SK-MEL-5 (cell line): ENCODE measurements at places on chromosomes 12 and 14.
A peak's percentile ranks its signal among the peaks of the same experiment; 100 is the strongest.

DNA sequence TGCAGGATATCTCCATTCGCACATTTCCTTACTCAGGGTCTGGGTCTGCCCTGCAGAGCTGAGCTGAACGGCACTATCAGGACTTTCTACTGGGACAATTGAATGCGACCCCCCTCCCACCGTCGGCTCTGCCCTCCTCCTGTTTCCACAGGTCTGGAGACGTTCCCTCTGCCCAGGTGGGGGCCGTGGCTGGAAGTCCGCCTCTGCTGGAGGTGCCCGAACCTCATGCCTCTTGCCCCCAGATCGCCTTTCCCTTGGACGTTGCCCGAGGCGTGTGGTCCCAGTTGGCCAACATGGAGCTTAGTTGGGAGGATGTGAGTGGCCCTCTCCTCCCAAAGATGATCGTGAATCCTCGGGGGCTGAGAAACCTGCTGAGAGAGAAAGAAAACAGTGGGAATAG is 21.2 kb upstream of the KLC1 start:
- DNase-seq = no peak

- no peak for DNase-seq
Observed at GRCh38 chr12:46292754-46293402, 24.0 kb upstream of the SLC38A1 start.

- peak; percentile 61 for DNase-seq
Observed at GRCh38 chr12:69583203-69583602, 2.1 kb upstream of the CCT2 start.

DNA sequence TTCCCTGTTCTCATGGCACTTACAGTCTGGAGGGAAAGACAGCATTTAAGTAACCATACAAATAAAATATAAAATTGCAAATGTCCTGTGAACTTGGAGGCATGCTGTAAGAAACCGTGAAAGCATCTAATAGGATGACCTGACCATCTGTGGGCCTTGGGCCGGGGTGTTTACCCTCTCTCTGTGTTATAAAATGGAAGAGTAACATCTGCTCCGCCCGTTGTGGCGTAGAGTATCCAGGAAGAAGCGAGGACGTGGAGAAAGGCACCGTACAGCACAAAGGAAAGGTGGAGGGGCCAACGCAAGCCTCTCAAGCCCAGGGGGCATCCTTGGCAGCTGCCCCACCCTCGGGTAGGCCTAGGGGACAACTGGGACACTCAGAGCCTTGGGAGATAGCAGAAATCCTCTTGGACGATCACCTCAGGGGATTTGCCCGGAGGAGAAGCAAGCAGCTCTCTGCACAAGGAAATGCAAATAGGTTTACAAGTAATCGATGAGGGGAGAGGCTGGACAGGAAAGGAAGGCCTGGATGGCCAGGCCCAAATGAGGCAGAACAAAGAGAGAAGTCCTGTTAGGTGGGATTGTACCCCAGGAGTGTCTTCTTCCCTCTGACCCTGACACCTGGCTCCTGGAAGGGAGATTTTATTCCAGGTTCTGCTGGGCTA is 26.2 kb downstream of the VSX2 start:
- no peak for DNase-seq

GRCh38 chr12:70398002-70398401 is 31.9 kb downstream of the KCNMB4 start:
- no peak for DNase-seq

GRCh38 chr14:87873741-87874140 is 119.2 kb downstream of the GALC start:
- no peak for DNase-seq

GRCh38 chr12:110957652-110958051 is 37.3 kb upstream of the MYL2 start:
- DNase-seq = no peak

DNA sequence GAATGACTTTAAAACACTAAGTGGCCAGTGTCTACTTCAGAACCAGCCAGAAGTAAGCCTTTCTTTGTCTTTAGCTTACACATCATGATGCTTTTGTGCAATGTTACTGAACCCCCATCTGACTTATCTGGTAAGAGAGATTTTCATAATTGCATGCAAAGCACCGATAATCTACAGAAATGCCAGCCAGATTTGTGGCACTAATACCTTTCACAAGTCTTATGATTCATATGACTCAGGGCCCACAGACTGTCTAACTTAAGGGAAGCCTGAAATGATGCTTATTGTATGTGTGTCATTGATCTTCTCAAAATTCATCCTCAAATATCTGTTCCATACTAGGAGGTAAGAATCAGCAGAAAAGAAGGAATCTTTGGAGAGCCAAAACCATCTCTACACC is 18.0 kb downstream of the IGF1 start:
- DNase-seq = no peak

- no peak for DNase-seq
Observed at GRCh38 chr14:81841346-81841745, 307.7 kb upstream of the SEL1L start.

DNA sequence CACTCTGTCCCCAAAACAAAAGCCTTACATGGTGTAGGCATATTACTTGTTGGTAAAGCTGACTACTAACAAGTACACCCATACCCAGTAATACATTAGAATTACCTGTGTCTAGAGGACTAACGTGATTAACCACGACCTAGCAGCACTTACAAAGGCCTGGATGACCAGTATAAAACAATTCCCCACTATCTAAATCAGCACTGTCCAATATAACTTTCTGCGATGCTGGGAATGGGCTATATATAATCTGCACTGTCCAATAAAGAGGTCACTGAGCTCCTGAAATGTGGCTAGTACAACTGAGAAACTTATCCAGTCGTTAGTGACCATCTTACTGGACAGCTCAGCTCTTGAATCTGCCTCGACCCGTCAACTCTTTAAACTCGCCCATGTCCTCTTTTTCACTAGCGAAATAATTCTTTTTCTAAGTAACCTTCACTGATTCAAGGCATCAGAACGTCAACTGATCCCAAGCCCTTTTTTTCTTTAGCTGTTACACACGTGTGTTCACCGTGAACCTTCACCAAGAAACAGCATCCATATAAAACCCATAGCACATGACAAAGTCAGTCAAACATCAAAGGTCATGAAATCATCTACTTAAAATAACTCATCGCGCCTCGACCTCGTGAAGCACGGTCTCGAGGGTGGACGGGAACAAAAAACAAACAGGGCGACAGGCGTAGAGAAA is 905 bp upstream of the CIPC start:
- DNase-seq = peak; percentile 56

DNA sequence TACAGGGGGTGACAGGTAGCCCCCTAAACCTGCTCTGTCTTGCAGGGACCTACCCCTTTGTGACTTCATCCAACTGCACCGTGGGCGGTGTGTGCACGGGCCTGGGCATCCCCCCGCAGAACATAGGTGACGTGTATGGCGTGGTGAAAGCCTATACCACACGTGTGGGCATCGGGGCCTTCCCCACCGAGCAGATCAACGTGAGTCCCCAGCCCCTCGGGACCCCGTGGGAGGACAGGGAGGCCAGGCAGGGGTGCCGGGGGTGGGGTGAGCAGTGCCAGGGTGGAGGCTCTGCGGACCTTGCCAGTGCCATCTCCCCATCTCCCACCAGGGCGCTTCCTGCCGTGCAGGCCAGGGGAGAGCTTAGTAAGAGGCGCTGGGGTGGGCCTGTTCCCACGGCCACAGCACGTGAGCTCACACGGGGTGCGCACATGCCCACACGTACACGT is 11.1 kb upstream of the SIVA1 start:
- DNase-seq = no peak

GRCh38 chr14:36028218-36028617 is 148.3 kb downstream of the PTCSC3 start:
- DNase-seq = peak; percentile 54

GRCh38 chr14:33273978-33274377 is 335.3 kb downstream of the NPAS3 start:
- DNase-seq = no peak

- DNase-seq = no peak
Observed at GRCh38 chr12:104600790-104601739, 144.3 kb downstream of the CHST11 start.

DNA sequence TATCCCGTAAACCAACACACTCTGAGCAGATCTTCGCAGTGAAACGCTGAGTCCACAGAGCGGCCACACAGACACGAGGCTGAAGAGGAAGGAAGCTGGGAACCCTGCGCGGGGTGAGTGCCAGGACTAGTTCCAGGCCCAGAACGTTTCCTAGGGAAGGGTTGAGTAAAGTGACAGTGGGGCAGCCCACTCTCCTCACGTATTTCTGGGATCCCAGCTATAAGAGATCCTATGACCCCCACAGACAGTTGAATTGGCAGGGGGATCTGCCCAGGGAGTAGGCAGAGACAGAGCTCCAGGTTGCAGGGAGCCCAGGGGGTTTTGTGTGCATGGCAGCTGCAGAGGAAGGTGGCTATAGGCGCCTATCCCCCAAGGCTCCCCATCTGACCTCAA is 51.1 kb downstream of the GTF2A1 start:
- DNase-seq = peak; percentile 31

- no peak for DNase-seq
Observed at GRCh38 chr14:75494896-75495295, 27.4 kb upstream of the BATF start.

GRCh38 chr12:106387848-106388377 is 30.4 kb downstream of the POLR3B start:
- DNase-seq = no peak

GRCh38 chr12:21788089-21788983 is 13.8 kb upstream of the KCNJ8 start:
- no peak for DNase-seq

GRCh38 chr12:7483343-7483742 is 20.2 kb downstream of the CD163 start:
- no peak for DNase-seq

DNA sequence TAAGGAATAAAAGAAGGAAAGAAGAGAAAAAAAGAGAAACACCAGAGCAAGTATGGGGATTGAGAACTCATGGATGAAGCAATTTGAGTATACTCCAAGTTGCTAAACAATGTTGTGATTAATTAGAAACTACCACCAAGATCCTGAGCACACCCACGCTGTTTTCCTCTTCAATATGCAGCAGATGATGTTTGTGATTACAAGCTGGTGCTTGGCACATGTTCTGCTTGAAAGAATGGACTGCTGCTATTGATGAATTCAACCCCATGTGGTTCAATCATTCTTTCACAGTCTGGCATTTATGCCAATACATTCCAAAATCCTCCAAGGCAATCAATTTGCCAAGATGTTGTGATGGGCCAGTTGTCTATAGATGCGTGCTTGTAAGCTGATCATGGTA is 146.8 kb downstream of the SLC2A13 start:
- no peak for DNase-seq

DNA sequence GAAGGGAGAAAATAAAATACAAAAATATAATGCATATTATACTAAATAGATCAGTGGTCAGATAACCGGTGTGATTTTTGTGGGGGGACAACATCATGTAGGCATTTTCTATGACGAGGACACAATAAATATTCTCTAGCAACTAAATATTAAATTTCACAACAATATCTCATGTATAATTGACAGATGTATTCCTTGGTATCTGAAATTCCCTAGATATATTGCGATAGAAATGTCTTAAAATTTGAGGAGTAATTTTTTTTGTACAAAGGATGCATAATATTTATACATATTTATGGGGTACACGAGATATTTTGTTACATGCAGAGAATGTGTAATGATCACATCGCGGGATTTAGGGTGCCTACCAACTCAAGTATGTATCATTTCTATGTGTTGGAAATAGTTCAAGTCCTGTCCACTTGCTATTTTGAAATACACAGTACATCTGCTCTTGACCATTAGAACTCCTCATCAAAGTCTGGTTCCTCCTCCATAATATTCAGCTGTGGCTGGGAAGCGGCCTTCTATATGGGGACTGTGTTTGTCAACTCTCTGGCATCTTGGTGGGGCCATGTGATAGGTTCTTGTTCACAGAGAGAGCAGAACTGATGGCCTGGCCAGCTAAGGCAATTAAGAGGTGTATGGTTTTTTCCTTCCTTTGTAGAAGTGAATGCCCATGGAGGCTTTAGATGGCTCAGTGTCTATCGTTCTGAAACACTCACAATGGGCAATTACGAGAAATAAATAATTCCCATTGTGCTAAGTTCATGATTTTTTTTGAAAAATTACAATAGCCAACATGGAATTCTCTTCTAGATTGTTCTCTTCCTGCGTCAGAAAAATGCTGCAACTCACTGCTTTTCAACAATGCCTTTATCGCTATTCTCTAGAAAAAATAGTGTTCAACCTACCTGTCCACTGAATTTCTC is 8.8 kb downstream of the A2M start:
- no peak for DNase-seq

DNA sequence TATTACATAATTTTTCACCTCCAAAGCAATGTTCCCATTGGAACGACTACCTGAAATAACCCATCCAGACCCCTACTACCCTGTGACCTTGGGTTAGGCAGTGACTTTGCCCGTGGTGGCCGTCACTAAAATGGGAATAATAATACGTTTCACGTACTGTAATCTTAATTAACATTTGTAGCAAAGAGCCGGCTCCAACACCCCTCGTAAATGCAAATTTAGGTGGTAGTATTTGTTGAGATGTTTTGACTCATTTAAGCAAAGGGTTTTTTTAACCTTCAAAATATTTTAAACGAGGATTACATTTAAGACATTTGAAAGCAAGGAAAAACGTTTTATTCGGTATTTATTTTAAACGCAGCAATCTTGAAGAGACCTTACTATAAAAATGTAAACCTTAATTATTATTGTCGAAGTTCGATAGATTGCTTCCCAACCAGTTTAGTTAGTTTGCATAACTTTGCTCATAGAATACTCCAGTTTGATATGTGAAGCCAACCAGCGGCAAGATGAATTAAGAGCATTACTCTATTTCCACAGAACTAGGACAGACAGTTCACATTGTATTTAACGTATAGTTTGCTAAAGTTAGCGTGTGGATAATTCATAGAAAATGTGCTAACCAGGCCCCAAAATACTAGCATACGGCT is 1.4 kb upstream of the ARID2 start:
- no peak for DNase-seq

DNA sequence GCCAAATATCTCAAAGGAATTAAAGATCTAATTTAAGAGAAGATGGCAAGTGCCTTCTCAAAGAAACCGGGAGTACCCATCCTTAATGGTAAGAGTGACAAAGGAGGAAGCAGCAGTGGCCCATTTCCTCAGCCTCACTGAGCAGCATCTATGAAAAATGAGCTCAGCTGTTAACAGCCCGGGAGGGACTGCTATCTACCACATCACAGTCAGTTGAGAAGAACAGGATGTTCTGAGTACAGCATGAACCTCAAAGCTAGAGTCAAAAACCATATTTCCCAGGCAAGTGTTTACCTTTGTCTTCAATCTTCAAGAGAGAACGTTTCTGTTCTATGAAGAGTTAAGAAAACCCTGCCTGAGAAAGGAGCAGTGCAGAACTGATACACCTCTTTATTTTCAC is 115.0 kb downstream of the BTG1 start:
- no peak for DNase-seq

DNA sequence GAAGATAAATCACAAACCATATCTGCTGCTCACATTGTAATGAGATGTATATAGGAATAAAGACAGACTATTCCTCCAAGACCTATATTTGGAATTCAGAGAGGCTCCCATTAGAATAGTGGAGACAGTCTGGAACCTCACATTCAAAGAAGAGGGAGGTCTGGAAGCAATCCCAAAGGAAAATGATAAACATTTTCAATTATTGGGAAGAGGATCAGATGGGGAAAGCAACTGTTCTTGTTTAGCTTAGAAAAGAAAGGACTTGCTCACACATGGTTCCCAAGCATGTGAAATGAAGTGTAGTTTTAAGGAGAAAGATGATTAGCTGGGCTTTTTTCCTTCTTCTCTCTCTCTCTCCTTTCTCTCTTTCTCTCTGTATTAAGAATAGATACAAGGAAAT is 193.0 kb upstream of the LMNTD1 start:
- DNase-seq = no peak
